ENCODE measurements at places on chromosomes 5 and 9.

- DNase-seq: no peak
Measured at GRCh38 chr5:117681431-117682254, 1107.0 kb upstream of the SEMA6A start.

DNA sequence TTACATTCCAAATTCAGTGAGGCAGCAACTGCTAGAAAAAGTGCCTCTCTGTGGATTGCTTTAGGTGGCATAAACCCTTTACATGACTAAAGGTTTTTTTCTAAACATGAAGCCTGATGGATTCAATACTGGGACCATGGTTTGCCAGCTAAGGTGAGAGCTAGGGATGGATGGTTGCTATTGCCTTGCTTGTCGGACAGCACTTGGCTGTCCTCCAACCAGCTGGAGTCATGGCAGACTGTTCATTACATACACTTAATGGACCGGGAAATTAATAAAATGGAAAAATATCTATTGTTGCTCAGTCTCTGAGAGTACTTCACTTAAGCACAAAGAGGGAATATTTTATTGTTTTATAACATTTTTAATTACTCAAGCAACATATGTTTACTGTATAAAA, 116.9 kb upstream of the TRPC7 start:
- DNase-seq: no peak

DNA sequence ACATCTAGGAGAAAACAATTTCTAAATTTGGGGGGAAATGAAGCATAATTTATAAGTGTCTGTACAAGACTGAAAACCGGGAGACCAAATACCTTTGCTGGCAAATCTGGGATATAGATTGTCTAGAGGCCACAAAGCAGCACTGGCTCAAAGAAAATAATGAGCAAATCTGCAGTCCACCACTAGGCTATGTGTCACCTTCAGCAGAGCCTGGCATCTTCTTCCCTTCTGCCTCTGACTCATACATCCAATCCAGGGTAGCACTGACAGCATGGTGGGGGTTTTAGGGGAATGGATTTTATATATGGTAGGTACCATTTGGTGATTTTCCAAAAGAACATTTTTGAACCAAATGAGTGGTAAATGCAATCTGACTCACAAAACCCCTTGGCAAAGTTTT, 12.8 kb downstream of the FAM81B start:
- DNase-seq: no peak

DNA sequence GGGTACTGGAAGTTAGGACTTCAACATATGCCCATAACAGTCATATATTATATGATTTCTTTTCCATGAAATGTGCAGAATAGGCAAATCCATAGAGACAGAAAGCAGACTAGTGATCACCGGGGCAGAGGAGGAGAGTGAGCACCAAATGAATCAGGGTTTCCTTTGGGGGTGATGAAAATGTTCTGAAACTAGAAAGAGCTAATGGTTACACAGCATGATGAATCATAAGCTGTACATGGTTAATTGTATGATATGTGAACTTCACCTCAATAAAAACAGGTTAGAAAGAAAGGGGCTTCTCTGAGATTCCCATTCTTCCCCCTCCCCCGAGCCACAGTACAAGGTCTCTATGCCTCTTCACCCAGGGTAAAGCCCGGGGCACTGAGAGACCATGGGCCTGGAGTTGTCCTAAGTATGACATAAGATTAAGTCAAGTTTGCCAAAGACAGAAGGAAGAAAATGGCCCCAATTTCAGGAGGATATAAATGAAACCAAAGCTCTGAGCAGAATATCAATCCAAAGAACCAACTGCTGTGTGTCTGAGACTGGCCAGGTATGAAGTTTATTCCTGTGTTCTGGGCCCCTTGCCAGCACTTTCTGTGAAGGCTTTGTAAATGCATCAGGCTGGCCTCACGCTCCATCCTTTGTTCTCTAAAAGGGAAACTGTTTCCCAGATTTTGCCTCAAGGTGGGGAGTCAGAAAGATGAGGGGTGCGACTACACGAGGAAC, 243.8 kb downstream of the CDK5RAP2 start:
- no peak for DNase-seq

GRCh38 chr5:16090270-16090669, 89.3 kb downstream of the MARCHF11 start:
- no peak for DNase-seq

Measured in NCI-H748 treated with DMSO at 0.1 percent for 48 hours (cell line).